Activated CD4-positive, alpha-beta T cell treated with anti-CD3 and anti-CD28 coated beads for 36 hours (primary cell): ENCODE measurements at places on chromosomes 4 and X. TPM values are rescaled to one million over a fixed set of nuclear protein-coding genes. Genes with fewer than 3 reads are reported as not detected.

- no peak for DNase-seq
Measured at GRCh38 chrX:134210465-134210864, 26.5 kb upstream of the CCDC160 start.

DNA sequence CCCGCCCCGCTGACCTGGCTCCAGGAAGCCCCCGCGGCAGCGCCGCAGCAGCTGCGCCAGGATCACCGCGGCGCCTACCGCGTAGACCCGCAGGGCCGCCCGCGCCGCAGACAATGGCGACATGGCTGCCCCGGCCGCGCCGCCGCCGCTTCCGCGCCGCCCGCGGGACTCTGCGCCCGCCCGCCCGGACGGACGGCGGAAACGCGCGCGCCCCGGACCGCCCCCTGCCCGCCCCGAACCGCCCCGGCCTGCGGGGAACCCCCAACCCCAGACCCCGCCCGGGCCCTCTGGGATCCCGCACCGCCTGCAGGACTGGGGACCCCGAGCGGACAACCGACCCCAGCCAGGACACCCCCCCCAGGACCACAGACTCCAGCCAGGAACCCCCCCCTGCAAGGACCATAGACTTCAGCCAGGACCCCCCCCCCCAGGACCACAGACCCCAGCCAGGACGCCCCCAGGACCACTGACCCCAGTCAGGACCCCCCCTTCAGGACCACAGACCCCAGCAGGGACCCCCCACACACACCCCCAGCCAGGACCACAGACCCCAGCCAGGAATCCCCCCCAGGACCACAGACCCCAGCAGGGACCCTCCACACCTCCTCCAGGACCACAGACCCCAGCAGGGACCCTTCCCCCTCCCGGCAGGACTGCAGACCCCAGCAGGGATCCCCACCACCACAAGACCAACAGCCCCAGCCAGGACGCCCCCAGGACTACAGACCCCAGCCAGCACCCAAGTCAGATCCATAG is at the start of the genes DHRSX and ZBED1:
Gene DHRSX, minus strand, starts transcription at position 174 of the 756 bp plus-strand sequence. Its CDS starts 51 bp downstream, at position 123.
Gene ZBED1, minus strand, starts transcription at position 174 of the 756 bp plus-strand sequence. CDS start 10,257 bp downstream, outside the sequence.
- peak; percentile 72 for DNase-seq

- DNase-seq = no peak
Measured at GRCh38 chrX:154827194-154828015, 7.1 kb downstream of the SMIM9 start.

- DNase-seq = no peak
Measured at GRCh38 chrX:29724316-29724715, 491.0 kb upstream of the MAGEB2 start.

DNA sequence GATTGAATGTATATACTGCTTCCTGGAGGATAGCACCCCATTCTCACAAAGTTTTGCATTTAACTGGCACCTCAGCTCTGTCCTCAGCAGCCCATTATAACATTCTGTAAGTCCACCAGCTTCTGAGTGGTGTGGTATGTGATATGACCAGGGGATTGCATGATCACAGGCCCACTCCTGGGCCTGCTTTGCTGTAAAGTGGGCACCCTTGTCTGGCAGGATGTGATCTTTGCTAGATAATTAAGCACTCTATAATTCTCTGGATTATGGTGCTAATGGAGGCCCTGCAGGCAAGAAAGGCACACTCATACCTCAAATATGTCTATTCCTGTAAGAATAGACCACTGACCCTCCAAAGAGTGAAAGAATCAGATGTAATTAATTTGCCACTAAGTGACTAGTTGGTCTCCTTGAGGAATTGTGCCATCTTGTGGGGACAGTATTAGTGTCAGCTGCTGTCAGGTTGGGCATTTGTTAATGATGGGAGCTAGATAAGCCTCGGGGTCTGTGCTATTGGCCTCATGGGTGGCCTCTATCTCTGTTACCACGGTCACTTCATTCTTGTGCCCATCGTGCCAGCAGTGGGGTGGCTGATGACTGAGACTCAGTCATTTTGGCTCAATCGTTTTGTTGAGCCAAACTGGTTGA is 2.2 kb upstream of the CFI start:
- DNase-seq = peak; percentile 25

DNA sequence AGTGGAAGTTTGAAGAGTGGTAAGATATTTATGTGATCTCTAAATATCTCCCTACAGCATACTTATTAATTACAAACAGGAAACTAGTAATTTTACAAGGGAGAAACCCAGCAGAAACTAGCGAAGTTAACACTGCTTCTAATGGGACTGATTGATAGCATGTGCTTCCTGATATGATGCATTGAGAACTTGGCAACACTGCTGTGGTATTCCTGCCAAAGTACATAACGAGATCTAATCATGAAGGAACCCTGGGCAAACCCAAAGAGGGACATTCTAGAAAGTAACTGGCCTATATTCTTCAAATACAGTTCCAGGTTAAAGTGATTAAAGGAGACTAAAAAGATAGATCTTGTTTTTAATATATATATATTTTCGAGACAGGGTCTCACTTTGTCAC is 4.6 kb upstream of the GPR34 start:
- no peak for DNase-seq

DNA sequence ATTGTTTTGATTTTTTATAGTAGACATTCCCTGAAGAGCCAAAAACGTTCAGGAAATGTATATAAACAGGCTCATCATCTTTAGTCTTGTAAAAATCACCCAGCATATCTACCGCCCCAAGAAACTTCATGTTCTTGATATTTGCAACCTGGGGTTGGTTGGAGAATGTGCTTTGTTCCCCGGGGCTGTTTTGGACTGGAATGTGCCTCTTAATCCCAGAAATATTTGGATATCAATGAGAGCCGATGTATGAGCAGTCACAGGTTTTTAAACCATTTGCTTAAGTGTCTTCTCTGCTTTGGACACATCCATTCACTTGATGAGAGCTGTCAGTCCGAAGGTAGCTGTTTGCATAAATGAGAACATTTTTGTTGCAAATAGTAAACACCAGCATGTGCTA is 449.7 kb downstream of the PCDH7 start:
- no peak for DNase-seq

GRCh38 chrX:54248309-54248708 is 65.3 kb upstream of the FAM120C start:
- no peak for DNase-seq

DNA sequence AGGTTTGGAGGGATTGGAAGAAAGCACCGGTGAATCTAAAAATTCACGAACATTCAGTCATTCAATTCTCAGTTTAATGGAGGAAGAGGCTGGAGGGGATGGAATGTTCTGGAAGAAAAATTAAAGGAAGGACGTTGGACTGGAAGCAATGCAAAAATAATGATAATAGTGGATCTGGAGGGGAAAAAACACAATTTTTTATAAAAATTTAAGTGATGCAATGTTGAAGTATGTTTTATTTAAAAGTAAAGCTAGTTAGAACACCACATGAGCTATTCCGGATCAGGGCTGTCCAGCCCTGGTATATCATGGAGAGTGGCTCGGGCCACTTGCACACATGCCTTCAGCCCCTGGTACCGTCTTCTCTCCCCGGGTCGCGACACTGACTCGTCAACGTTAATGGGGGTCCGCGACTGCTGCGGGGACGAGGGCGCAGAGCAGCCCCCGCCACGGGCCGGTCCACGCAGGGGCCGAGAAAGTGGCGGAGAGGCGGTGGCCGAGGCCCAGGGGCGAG is 204.6 kb downstream of the TENM3 start:
- peak; percentile 3 for DNase-seq

GRCh38 chr4:119136546-119136945 is 914 bp downstream of the MYOZ2 start:
- DNase-seq = no peak

GRCh38 chr4:56042225-56042624 is 93.5 kb downstream of the CEP135 start:
- DNase-seq = no peak

DNA sequence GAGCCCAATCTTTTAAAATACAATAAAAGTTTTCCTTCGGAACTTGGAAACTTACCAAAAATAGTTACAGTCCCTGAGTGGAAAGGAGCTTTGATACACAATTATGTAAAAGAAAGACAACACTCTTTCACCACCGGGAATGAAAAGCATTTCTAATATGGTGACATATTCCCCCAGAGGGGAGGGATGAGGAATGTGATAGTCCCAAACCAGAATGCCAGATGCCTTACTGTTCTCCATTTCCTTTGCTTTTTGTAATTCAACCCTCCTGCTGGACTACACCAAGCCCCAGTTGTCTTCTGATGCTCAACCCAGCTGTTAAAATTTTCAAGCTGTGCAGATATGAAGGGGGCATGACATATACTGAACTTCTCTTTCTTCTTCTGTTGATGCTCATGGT is 4.1 kb downstream of the PRIMPOL start:
- no peak for DNase-seq

DNA sequence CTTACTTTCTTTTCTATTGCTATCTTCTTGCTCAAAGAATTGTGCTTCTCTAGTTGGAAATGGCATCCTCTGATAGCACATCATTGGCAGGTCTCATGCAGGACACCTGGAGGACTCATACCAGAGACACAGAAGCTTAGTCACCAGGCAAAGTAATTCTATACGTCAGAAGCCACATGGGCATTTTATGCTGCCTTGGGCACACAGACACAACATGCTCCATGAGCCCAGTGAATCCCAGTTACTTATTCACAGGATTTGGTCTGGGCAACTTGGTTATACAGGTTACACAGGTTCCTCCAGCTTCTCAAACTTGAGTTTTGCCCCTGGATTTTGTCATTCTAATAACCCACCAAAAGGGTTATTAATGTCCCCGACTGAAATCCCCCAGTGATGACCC is 7.1 kb downstream of the RASSF6 start:
- no peak for DNase-seq

GRCh38 chrX:154373340-154374306 is 811 bp downstream of the FLNA start:
- DNase-seq = peak; percentile 57

DNA sequence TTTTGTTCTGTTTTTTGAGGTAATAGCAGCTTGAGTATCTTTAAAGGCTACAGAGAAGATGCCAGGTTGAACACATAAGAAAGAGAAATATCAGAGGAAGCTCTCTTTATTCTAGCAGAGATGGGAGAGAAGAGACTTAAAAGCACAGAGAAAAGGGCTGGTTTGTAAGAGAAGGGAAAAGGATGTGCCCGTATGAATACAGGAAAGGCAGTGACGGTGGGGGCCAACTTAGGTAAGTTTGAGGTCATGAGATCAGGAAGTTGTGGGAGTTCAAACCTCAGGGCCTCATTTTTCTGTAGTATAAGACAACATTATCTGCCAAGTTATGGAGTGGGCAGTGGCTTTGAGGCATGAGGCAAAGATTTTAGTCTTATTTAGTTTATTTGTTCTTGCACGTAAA is 121.3 kb upstream of the S100G start:
- peak; percentile 62 for DNase-seq

- DNase-seq = no peak
Measured at GRCh38 chr4:183173580-183174526, 74.8 kb downstream of the WWC2 start.

DNA sequence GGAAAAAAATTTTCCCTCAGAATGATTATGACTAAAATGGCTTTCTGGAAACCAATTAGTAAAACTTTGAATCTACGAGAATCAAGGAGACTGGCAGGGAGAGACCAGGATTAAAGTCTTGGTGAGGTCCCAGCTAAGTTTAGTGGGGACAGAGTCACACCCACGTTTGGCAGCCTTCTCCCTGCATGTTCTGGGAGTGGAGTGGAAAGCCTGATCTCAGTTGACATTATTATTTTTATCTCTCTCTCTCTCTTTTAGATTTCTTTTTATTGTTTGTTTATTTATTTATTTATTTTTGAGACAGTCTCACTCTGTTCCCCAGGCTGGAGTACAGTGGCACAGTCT is 67.8 kb downstream of the MED28 start:
- no peak for DNase-seq

- DNase-seq = no peak
Measured at GRCh38 chrX:6759655-6760375, 224.9 kb upstream of the VCX3A start.

DNA sequence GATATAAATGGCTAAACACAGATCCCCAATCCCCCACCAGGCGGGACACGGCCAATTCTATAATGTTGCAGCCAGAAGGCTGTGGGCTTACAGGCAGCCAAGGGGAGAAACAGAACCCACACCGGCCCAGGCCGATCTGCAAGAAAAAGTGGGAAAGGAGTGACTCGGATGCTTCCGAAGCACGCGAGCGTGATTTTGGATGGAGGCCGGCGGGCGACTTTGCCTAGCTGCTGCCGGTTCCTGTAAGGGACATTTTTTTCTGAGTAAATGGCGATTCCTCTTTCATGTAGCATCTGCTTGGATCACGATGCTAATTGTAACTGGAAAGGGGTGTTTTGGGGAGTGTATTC is 470.2 kb downstream of the PCDH19 start:
- no peak for DNase-seq

DNA sequence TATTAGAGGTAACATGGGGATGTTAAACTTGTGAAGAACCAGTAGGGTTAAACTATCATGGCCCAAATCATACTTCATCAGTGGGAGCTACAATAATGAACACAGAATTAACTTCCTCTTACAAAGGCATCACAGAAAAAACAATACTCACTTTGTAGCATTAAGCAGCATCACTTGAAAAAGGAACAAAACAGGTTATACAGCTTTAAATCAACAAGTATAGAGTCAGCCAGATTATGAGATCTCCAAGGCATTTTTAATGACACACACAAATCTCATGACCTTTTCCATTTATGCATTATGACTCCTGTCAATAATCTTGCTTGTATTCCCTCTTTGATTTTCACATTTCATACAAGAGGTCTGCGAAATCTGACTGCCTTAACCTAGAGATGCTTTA is 18.3 kb downstream of the FBXL5 start:
- no peak for DNase-seq

- no peak for DNase-seq
Measured at GRCh38 chr4:24519649-24520048, 64.7 kb downstream of the DHX15 start.

- no peak for DNase-seq
Measured at GRCh38 chr4:85778632-85779131, 303.7 kb downstream of the ARHGAP24 start.

DNA sequence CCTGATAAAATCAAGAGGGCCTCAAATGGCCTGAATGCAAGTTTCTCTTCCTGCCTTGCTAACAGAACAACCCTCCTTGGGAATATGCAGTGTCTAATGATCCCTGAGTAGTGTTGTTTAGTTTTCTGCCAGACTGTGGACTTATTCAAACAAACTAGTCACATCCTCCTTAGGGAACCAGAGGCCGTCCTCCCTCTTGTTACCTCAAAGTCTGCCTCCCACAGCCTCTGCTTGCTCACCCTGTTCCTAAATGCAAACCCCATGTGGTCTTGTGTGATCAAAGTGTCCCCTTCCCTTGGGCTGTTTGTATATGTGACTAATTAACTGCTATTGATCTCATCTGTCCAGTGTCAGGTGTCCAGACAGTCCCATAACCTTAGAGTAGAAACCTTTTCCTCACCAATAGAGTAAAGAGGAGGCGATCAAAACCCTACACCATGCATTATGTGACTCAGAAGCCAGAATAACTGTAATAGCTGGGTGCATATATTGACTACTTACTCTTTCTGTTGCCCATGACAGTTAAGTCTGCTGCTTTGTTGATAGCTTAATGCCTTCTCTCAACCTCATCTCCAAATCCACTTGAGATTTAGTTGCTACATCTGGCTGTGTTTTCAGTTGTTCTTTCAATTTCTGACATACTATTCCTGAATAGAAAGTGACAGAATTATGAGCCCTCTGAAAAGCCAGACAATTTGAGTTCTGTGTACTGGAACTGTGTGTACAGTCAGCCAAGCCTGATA is 473.0 kb upstream of the NWD2 start:
- no peak for DNase-seq

GRCh38 chr4:90145319-90145718 is 18.1 kb downstream of the CCSER1 start:
- DNase-seq = no peak

Gene TNMD
- not detected for total RNA-seq

Gene HPSE
- total RNA-seq = 11.4 TPM

Gene ADGRA3
- 10.8 TPM for total RNA-seq

Gene F11
- total RNA-seq = not detected

Gene NKX3-2
- not detected for total RNA-seq

Gene CTAG1B
- total RNA-seq = not detected

Gene BMX
- not detected for total RNA-seq

Gene BGN
- total RNA-seq = not detected
